ENCODE measurements at places on chromosomes 1 and 21. TPM values are rescaled to one million over a fixed set of nuclear protein-coding genes. Genes with fewer than 3 reads are reported as not detected.

VSIG8 gene
- not detected for total RNA-seq

TRIM33 gene
- 41.7 TPM for total RNA-seq

RHBDL2 gene
- total RNA-seq = not detected

GUCA2A gene
- total RNA-seq = not detected

TCHHL1 gene
- not detected for total RNA-seq

COL24A1 gene
- not detected for total RNA-seq

NR5A2 gene
- total RNA-seq = 0.13 TPM

PGLYRP4 gene
- total RNA-seq = not detected

LINGO4 gene
- 0.07 TPM for total RNA-seq

RSPO1 gene
- total RNA-seq = not detected

NBPF12 gene
- 15.3 TPM for total RNA-seq

NOL9 gene
- total RNA-seq = 50.4 TPM

HMCN1 gene
- under 0.01 TPM for total RNA-seq

KLHDC8A gene
- not detected for total RNA-seq

S100A8 gene
- total RNA-seq = not detected

GRCh38 chr21:34274001-34274400, 89.8 kb upstream of the KCNE2 start:
- DNase-seq = no peak

DNA sequence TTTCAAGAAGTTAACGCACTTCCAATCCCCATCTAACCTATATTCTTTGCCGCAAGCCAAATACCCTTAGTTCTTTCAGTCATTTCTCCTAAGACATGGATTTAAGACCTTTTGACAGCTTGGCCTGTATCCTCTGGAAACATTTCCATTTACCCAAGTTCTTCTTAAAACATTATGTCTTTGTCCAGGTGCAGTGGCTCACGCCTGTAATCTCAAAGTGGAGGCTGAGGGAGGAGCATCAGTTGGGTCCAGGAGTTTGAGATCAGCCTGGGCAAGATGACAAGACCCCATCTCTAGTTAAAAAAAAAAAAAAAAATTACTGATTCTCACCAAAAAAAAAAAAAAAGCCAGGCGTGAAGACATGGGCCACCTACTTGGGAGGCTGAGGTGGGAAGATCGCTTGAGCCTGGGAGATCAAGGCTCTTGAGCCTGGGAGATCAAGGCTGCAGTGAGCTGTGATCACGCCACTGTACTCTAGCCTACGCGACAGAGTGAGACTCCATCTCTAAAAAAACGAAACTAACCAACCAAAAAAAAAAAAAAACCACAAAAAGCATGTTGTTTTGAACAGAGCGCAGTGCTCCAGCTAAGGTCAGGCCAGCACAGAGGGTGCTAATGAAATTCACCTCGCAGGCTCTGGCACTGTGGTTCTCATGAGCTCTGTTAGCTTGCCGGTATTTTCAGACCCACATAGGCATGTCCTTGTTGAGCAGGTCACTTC, 36.0 kb downstream of the NUAK2 start:
- peak; percentile 40 for DNase-seq

GRCh38 chr1:60108196-60108595, 34.6 kb upstream of the C1orf87 start:
- DNase-seq = no peak

DNA sequence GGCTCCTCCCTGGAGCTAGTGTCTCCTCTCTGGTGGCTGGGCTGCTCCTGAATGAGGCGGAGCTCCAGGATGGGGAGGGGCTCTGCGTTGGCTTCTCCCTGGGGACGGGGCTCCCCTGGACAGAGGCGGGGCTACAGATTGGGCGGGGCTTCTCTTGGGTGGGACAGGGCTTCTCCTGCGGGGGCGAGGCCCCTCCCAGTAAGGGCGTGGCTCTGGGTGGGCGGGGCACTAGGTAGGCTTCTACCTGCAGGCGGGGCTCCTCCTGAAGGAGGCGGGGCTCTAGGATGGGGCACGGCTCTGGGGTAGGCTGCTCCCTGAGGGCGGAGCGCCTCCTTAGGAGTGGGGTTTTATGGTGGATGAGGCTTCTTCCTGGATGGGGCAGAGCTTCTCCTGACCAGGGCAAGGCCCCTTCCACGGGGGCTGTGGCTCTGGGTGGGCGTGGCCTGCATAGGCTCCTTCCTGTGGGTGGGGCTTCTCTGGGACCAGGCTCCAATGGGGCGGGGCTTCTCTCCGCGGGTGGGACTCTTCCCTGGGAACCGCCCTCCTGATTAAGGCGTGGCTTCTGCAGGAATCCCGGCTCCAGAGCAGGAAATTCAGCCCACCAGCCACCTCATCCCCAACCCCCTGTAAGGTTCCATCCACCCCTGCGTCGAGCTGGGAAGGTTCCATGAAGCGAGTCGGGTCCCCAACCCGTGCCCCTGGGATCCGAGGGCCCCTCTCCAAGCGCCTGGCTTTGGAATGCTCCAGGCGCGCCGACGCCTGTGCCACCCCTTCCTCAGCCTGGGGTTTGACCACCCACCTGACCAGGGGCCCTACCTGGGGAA, 22.7 kb upstream of the ARF1 start:
- peak; percentile 58 for DNase-seq

- DNase-seq = no peak
Observed at GRCh38 chr1:16212251-16212961, at the start of gene ARHGEF19. Gene ARHGEF19 (minus strand): TSS chr1:16212652. CDS start chr1:16209054, 3,598 bp downstream.

- DNase-seq = no peak
Observed at GRCh38 chr1:10593750-10594149, 119.0 kb downstream of the PEX14 start.

DNA sequence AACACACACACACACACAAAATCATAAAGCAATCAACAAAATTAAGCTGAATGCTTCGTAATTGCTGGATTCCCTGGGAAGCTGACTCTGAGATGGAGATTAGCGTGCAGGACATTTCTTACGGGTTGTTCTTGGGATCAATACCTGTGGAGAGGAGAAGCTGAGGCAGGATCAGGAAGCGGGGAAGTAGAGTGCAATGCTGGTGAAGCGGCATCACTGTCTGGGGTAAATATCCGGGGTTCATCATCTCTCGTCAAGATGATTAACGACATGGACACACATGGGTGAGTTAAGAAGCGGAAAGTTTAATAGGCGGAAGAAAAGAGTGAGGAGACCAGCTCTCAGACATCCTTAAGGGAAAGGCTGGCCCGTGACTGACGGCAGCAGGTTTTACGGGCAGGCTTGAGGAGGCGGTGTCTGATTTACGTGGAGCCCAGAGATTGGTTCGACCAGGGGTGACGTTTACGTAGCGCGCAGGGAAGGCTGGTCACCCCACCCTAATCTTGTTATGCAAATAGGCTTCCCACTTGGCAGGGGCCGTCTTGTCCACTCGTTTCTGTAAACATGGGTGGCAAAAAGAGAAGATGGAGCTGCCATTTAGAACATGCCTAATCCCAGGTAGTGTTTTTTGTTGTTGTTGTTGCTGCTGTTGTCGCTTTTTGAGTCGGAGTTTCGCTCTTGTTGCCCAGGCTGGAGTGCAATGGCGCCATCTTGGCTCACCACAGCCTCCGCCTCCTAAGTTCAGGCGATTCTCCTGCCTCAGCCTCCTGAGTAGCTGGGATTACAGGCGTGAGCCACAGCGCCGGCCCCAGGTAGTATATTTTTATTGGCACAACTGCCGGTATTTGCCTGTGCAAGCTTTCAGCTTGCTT, 135.6 kb upstream of the KCNJ15 start:
- DNase-seq = no peak

GRCh38 chr1:231351816-231352215, 13.7 kb downstream of the SPRTN start:
- no peak for DNase-seq

GRCh38 chr1:13683206-13683605, 16.8 kb upstream of the PRDM2 start:
- DNase-seq = no peak

GRCh38 chr1:20578721-20579395, 10.0 kb upstream of the CDA start:
- DNase-seq = no peak

DNA sequence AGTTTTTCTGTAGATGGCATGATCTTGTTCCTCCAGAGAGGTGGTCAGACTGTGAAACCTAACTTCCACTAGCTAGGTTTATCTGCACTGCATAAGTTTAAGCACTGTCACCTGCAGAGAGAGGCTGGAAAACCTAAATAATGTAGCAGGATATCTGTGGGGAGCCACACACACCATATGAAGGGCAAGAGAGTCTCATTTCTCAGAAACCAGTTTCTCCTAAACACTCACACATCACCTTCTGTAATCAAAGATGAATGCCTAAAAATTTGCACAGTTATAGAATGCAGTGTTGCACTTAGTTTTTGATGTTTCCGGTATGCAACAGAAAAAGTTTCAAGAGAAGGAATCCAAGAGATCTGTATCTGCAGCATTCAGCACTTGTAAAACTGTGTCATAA, 654.6 kb downstream of the ADGRL2 start:
- DNase-seq = no peak

DNA sequence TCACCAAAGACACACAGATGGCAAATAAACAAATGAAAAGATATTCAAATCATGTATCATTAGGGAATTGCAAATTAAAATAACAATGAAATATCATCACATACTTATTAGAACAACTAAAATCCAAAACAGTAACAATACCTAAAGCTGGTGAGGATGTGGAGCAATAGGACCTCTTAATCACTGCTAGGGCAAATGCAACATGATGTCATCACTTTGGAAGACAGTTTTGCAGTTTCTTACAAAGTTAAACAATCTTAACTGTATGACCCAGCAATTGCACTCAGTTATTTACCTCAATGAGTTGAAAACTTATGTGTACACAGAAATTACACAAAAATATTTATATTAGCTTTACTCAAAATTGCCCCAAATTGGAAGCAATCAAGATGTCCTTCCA, 47.3 kb downstream of the SELENOF start:
- DNase-seq = no peak

DNA sequence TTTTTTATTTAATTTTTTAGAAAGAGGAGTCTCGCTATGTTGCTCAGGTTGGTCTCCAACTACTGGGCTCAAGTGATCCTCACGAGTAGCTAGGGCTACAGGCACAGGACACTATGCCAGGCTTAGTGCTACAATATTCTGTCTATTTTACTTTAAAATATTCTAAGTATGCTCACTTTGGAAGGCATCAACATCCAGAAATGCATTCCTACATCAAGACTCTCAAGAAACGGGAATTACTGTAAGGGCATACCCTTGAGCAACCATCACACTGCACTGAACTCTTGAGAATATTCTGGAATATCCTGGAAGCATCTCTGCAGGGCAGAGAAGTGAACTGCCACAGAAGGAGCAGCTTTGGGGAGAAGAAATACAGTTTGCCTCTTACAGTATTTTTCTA, 565 bp upstream of the DMRTB1 start:
- no peak for DNase-seq

DNA sequence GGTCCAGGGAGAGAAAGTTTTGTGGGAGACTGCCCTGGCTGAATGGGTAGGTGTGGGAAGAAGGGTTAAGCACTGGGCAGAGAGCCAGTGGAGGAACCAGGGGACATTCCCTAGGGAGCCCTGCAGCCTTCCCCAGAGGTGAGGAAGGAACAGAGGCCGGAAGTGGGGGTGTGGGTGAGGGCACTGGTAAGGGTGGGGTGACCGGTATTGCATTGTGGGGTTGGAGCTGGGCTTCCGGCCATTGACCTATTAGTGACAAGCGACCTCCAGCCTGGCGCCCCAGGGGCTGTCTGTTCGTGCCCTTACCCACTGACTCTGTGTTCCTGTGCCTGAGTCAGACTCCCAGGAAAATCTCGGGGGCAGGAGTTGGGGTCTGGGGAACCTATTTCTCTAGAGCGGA, 3.5 kb upstream of the TSPAN1 start:
- no peak for DNase-seq

- DNase-seq = no peak
Observed at GRCh38 chr1:94322696-94323095, 85.3 kb upstream of the ARHGAP29 start.

DNA sequence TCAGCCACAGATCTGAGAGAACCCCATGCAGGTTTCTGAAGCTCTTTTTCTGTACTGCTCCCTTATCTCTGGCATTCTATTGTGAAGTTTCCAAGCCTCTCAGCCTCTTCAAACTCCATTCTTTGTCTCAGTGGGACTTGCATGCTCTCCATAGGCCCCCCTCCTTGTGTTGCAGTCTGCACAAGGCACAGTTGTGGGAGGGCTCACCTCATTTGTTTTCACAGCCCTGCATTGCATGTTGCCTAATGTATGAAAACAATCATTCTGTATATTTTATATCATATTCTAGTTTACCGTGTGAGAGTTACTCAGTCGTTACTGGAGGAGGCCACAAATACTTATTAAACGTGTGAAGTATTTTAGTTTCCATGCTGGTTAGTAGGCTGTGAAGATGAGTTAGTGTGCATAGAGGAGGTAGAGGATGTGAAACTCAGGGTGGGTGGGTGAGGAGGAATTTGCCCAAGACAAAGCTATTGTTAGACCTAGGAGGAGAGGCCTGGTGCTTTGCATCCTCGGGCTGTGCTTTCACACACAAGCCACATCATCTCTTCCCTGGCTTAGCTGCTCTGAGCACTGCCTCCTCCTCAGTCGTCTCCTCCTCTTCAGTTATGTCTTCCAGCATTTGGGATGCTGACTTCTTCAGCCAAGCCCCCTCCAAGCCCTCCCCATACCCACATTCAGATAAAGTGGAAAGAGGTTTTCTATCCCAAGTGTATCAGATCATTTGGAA, 7.8 kb upstream of the CHI3L2 start:
- DNase-seq = no peak

DNA sequence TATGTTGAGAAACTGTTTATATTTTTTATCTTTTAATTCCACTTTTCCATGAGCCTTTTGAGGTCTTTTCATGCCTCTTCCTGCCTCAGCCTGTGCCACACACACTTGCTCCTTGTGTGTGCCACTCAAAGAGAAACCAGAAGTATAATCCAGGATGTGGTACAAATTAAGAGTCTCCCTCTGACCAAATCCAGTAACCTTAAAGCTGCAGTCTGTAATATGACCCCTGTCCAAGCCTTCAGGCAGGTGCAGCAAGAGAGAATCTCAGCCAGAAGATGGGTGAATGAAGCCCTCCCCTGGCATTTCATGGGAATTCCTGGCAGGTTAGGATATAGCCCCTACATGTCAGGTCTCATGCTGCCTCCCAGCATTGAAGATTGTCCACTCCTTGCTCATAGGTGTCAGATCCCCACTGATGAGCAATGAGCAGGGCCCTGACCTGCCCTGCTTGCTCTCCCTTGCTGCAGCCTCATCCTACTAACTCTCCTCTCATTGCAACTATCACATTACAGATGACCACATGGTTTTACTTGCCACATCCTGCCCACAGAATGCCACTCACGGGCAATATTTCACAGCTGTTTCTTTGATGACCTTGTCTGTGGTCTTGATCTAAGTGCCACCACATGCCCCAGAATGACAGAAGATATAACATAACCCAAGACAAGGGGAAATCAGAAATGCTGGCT, 169.3 kb downstream of the SEC16B start:
- no peak for DNase-seq

DNA sequence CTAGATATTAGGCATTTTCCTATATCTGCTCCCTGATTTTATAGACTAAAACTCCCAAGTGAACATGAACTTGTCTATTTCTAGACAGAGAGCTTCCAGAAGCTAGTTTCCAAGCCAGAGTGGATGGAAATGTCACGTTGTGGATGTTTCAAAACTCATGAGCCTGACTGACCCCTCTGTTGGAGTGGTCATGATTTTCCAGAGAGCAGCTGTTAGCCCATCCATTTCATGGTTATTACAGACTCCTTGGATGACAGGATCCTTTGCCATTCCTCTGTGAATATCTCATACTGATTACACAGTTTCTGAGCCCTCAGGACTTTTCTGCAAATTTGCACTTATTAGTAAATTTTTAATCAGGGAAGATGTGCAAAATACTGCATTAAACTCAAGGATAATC, 76.8 kb upstream of the ATF3 start:
- no peak for DNase-seq

- DNase-seq = no peak
Observed at GRCh38 chr1:11868331-11868980, 9.7 kb upstream of the NPPB start.
